Tibial nerve (tissue), 4 donors: ENCODE measurements at places on chromosomes 5 and 9. TPM values are rescaled to one million over a fixed set of nuclear protein-coding genes. Genes with fewer than 3 reads are reported as not detected.

DNA sequence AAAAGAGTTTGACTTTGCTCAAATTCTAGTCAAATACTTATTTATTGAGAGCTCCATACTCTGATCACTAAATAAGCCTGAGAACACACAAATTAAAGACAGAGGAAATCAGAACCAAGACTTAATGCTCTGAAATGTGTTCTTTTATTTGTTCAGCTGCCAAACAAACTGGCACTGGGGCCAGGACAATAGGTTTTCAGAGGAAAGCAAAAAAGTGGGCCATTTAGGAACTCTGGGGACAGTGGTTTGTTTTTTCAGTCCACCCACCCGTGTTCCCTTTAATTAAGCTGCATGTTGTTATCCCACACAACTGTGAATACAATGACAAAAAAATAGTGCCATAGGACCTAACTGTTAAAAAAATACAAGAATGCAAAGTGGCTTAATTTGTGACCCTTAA is 95.4 kb upstream of the RETREG1 start:
- no peak overlapping the region for H3K27ac ChIP-seq
- H3K36me3 ChIP-seq: no peaks in the 10 kb centered on the region
- DNase-seq: no peak
- no peak overlapping the region for H3K4me3 ChIP-seq

ADAMTS6 gene
- total RNA-seq: 2.9 TPM

GRCh38 chr5:158390577-158390976 is 531.6 kb upstream of the CLINT1 start:
- H3K27me3 ChIP-seq: no peaks in the 10 kb centered on the region
- no peak for DNase-seq
- no peaks in the 10 kb centered on the region for H3K36me3 ChIP-seq
- no peaks in the 10 kb centered on the region for H3K4me1 ChIP-seq
- H3K27ac ChIP-seq: no peak overlapping the region
- no peak overlapping the region for H3K4me3 ChIP-seq

DNA sequence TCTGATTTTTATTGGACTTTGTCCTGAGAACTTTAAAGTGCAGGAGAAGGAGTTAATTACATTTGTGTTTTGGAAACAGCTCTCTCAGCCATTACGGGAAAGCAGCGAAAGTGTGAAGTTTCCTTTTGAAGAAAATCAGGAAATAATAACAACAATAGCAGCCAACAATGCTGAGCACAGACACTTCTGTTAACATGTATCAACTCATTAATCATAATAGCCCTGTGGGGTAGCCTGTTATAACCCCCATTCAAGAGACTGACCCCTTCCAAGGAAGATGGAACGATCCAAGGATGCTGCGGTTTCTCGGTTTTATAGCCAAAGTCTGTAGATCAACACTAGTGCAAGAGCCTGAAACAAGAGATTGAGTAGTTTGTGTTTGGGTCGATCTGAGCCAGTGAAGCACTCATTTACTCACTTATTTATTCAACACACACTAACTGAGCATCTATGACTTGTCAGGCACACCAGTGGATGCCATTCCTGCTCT is 195.5 kb downstream of the DRD1 start:
- H3K4me1 ChIP-seq: no peaks in the 10 kb centered on the region
- H3K36me3 ChIP-seq: no peaks in the 10 kb centered on the region
- H3K27ac ChIP-seq: no peak overlapping the region
- H3K4me3 ChIP-seq: no peak overlapping the region
- no peak for DNase-seq

- H3K27me3 ChIP-seq: no peaks in the 10 kb centered on the region
- H3K4me1 ChIP-seq: no peaks in the 10 kb centered on the region
- no peak overlapping the region for H3K4me3 ChIP-seq
- DNase-seq: no peak
- H3K27ac ChIP-seq: no peak overlapping the region
- no peaks in the 10 kb centered on the region for H3K36me3 ChIP-seq
Observed at GRCh38 chr5:17065458-17065857, 129.4 kb upstream of the MYO10 start.

GRCh38 chr5:33944543-33945132 is 8.5 kb downstream of the RXFP3 start:
- no peak for DNase-seq
- H3K27me3 ChIP-seq: no peaks in the 10 kb centered on the region
- no peak overlapping the region for H3K4me3 ChIP-seq

GRCh38 chr5:123524146-123524545 is 12.2 kb downstream of the CSNK1G3 start:
- H3K4me1 ChIP-seq: peaks cover 69% of the 10 kb centered on the region
- H3K4me3 ChIP-seq: no peak overlapping the region
- no peak for DNase-seq

CNTNAP3B gene
- total RNA-seq: 14.9 TPM

- peak overlapping the region; percentile 46 for H3K4me3 ChIP-seq
- no peaks in the 10 kb centered on the region for H3K36me3 ChIP-seq
- H3K4me1 ChIP-seq: peaks cover 5% of the 10 kb centered on the region
- peak overlapping the region; percentile 80 for H3K27ac ChIP-seq
Observed at GRCh38 chr9:95127249-95128176, 190.0 kb downstream of the FANCC start.

DNA sequence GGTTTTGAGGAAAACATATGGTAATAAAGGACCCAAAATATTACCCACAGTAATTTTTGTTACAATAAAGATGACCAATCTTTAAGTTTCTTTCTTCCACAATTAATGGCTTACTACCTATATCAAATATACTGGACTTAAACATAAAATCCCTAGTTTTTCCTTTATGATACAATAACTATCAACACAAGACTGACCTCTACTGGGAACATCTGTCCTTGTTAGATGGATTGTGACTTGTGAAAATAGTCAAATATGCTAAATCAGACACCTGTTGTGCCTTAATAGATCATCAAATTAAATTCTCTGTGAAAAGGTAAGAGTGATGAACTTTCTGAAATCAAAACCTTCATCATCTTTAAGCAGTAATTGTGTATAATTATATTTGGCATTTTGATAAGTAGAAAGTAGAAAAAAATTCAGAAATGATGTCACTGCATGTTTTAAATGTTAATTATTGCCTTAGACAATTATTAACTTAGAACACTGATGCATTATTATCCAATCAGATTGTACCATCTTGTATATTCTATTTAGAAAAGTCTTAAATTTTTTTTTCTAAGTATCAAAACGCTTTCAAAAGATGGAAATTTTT is 113.6 kb downstream of the DEPDC1B start:
- no peak overlapping the region for H3K4me3 ChIP-seq
- no peaks in the 10 kb centered on the region for H3K36me3 ChIP-seq
- H3K4me1 ChIP-seq: no peaks in the 10 kb centered on the region
- H3K27me3 ChIP-seq: no peaks in the 10 kb centered on the region
- no peak overlapping the region for H3K27ac ChIP-seq
- no peak for DNase-seq

UTP15 gene
- total RNA-seq: 8.4 TPM

- H3K4me1 ChIP-seq: no peaks in the 10 kb centered on the region
- no peak overlapping the region for H3K4me3 ChIP-seq
- no peaks in the 10 kb centered on the region for H3K27me3 ChIP-seq
Observed at GRCh38 chr9:1946526-1947283, 68.4 kb upstream of the SMARCA2 start.

TLR4 gene
- total RNA-seq: 14.0 TPM
